ENCODE measurements at places on chromosomes 3 and 15.
A peak's percentile ranks its signal among the peaks of the same experiment; 100 is the strongest.

GRCh38 chr15:57281321-57281720, 95.0 kb upstream of the CGNL1 start:
- no peak for DNase-seq

GRCh38 chr15:101185770-101186169, 66.1 kb downstream of the CHSY1 start:
- no peak for DNase-seq

DNA sequence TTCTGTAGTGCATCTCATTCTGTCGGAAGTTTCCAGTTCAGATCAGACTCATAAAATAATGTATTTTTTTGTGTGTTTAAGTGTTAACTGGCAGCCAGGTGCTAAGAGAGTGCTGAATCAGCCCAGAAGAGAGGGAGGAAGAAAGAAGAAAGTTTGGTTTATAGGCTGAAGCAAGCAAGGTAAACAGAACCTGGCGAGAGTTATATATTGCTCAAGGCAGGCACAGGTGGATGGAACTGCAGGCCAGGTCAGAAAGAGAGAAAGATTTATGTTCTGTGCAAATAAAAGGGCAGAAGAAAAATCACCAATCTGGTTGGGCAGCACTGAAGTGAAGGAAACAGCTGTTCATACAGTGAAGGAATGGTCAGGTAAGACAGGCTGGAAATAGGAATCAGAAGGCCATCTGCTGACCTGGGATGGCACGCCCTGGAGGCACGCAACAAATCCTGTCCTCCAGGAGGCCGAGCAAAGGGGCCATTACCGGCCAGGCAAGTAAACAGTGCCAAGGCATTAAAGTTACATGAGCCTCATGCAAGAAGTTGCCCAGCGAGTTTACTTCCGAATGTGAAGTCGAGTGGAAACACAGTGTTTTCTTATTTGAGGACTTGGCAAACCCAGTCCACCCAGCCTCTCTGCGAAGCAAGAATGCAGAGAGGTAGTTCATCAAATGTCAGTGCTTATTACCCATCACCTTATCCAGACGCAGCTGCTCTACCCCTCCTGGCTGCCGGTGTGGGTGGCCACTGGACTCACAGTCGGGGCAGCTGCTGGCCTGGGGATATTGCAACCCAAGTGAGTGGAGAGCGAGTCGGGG, 309.8 kb downstream of the VPS13C start:
- no peak for DNase-seq

GRCh38 chr3:177320765-177321247, 123.5 kb upstream of the TBL1XR1 start:
- no peak for DNase-seq

DNA sequence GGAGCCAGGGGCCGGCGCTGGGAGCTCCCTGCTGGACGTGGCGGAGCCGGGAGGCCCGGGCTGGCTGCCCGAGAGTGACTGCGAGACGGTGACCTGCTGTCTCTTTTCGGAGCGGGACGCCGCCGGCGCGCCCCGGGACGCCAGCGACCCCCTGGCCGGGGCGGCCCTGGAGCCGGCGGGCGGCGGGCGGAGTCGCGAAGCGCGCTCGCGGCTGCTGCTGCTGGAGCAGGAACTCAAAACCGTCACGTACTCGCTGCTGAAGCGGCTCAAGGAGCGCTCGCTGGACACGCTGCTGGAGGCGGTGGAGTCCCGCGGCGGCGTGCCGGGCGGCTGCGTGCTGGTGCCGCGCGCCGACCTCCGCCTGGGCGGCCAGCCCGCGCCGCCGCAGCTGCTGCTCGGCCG, 1.5 kb downstream of the SMAD6 start:
- peak; percentile 45 for DNase-seq

DNA sequence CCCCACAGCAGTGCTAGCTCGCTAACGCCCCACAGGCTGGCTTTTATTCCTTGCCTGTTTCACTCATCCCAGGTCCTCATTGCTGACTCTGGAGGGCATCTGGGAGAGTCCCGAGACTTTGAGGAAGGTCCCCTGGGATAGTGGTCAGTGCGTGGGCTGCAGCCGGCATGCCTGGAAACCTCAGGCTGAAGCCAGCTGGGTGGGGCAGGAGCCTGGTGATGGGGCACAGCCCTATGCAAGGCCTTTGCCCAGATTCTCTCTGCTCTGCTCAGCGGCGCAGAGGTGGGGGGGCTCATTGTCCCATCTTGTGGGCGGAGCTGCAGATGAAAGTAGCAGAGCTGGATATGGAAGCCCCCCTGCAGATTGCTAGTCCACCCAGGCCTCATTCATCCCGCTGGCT, 55.7 kb upstream of the SMAD6 start:
- DNase-seq: no peak

- no peak for DNase-seq
These were observed 23.0 kb downstream of the NEO1 start for GRCh38 chr15:73075160-73075859.

DNA sequence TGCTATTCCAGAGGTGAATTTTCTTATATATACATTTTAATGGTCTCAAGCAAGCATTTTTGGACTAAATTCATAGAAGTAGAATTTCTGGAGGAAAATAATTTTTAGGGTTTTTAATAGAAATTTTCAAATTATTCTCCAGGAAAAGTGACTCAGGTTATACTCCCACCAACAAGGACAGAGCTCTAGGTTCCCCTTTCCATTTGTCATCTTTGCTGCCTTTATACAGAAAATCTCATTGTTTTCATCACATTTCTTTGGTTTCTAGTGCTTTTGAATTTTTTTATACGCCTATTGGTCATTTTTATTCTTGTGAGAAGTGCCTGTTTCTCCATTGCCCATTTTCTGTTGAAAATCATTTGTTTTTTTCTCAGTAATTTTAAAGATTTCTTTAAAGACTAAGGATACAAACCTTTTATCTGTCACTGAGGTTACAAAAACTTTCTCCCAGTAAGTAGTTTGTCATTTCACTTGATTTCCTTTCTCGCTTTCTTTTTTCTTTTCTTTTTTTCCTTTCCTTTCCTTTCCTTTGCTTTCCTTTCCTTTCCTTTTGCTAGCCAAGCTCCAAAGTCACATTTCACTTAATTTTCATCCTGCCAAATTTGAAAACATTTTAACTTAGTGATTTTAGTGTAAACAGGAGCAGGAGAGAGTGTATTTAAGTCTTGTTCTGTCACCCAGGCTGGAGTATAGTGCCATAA, 77.1 kb upstream of the CHRNB4 start:
- peak; percentile 6 for DNase-seq

- no peak for DNase-seq
These were observed 145.1 kb downstream of the TP63 start for GRCh38 chr3:189776149-189776824.

DNA sequence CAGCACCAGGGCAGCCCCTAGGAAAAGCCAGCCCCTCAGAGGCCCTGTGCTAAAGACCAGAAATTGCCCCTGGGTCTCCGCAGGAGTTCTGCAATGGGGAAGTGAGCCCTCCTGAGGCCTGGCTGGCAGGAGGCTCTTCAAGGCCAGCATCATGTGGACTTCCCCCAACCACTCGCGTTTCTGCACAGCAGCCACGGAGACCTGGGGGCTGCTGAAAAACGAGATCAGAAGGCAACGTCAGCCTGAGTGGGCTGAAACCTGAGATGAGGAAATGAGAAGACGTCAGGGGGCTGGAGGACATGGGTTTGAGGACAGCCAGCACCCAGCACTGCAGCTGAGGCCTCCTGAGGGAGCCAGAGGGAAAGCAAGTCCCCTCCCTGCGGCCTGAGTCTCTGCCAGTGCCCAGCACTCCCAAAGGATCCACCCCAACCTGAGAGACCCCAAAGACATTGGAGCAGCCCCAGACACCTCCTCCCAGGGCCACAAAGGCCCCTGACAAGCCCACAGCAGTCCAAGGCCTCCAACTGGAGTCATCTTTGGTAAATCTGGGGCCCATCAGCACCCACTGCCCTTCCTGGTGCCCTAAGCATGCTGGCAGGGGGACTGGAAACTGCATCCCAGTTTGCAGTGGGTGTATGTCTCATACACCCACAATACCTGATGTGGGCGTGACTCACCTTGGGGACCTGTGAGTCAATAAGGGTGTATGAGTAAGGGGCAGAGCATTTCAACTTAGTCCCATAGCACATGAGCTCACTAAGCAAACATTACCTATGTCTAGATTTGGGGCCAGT, 29.2 kb upstream of the CYP11A1 start:
- peak; percentile 49 for DNase-seq

GRCh38 chr3:14518432-14518802, 21.7 kb downstream of the GRIP2 start:
- no peak for DNase-seq

DNA sequence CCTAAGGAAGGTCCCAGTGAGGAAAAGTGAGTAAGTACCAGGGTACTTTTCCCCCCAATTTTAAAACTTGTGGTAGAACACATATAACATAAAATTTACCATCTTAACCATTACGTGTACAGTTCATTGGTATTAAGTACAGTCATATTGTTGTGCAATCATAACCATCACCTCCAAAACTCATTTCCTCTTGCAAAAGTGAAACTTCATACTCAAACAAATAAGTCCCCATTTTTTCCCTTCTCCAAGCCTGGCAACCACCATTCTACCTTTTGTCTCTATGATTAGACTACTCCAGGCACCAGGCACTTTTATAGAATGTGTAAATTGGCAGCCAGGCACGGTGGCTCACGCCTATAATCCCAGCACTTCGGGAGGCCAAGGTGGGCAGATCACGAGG, 12.2 kb downstream of the PRC1 start:
- DNase-seq: peak; percentile 52

DNA sequence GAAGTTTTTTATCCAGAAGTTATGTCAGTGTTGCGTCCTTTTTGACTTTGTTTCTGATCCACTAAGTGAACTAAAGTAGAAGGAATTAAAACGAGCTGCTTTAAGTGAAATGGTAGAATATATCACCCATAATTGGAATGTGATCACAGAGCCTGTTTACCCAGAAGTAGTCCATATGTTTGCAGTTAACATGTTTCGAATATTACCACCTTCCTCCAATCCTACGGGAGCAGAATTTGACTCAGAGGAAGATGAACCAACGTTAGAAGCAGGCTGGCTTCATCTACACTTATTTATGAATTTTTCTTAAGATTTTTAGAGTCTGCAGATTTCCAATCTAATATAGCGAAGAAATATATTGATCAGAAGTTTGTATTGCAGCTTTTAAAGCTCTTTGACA, 57.6 kb downstream of the DNAH1 start:
- no peak for DNase-seq

GRCh38 chr3:22634433-22634832, 568.7 kb upstream of the UBE2E2 start:
- DNase-seq: peak; percentile 83

- DNase-seq: no peak
These were observed 1.3 kb downstream of the HACD2 start for GRCh38 chr3:123583561-123583960.

Measured in inflammatory macrophage treated with lipopolysaccharide for 1 hour (primary cell).